ENCODE measurements at places on chromosomes 3 and 15.

DNA sequence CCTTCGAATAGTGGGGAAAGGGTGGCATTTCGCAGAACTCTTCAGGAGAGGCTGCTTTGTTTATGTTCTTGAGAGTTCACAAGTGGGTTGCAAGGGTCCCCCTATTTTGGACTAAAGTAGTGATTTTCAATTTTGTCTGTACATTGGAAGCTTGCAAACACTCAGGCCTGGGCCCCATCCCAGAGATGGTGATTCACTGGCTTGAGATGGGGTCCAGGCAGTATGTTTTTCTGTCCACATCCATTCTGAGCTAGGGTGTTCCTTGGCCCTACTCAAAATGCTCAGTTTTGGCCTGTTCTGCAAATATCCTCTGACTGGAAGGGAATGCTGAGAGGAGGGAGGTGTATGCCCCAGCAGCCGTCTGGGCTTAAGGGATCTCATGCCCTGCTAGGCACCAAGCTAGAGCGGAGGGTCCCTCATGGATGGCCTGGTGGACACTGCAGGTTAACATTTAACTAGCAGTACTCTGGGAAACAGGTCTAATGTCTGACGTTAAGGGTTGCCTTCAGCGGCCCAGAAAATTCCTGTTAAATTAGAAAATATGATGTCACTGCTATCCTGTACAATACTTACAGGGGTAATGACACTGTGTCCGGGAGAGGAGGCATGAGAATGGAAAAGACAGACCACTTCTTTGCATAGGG is 181.4 kb downstream of the OPA1 start:
- H3K36me3 ChIP-seq = no peaks in the 10 kb centered on the region
- DNase-seq = no peak
- H3K27me3 ChIP-seq = no peaks in the 10 kb centered on the region
- no peak overlapping the region for H3K4me3 ChIP-seq
- no peak overlapping the region for H3K27ac ChIP-seq

GRCh38 chr3:189947948-189948723 is 172.6 kb downstream of the P3H2 start:
- no peak overlapping the region for H3K27ac ChIP-seq
- no peak overlapping the region for H3K4me3 ChIP-seq
- H3K36me3 ChIP-seq = no peaks in the 10 kb centered on the region
- H3K4me1 ChIP-seq = peaks cover 6% of the 10 kb centered on the region

DNA sequence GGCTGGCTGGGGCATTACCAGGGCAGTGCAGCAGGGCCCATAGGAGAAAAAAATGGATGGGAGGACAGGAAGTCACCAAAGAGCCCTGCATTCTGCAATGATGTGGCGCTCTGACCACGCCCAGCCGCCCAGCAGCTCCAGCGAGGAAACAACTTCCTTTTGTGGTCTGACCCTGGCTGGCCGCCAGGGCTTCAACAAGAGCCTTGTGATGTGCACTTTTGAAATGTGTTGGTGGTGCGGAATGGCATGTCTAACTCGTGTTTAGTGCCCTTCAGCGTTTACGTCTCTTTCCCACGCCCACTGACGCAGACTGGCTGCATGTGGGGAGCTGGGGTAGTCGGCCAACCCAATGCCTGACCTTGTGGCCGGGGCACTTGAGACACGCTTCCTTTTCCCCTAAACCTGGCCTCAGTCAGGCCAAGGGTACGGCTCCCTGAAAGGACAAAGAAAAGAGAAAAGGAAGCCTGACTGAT is 81.9 kb upstream of the CTNNB1 start:
- H3K27ac ChIP-seq = peak overlapping the region; percentile 12
- peaks cover 11% of the 10 kb centered on the region for H3K4me1 ChIP-seq
- H3K36me3 ChIP-seq = no peaks in the 10 kb centered on the region
- H3K27me3 ChIP-seq = no peaks in the 10 kb centered on the region
- H3K4me3 ChIP-seq = no peak overlapping the region

DNA sequence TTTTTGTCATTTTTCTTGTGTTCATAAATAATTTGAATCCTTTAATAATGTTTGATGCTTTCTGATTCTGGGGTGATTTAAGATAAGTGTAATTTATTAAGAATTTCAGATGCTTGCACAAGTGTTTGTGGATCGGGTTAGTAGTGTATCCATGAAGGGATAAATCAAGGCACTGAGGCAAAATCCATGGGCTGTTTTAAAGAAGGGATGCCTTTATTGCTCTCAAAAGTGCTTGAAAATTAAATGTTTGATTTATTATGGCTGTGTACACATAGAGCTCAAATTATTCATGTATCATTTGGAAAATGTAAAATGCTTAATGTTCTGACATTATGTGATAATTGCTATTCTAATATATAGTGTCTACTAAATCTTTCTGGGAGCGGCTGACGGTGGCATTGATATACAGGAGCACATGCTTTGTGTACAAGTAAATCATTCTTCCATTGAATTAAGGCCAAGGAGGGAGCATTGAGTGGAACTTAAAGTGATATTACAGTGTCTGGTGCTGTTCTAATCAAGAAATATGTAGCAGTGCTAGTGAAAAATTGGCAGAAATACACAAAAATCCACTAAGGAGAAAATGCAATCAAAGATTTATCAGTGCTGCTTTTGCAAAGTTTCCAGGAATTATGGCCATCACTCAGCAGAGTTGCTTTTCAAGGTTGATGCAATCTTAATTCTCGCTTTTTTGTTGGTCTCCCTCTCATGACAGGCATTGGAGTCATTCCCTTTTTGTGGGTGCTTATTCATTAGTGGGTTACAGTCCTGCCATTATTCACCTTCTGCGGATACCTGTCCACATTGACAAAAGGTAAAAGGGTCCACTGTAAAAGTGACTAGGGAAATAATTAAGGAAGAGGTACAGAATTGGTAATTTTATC is 181.6 kb downstream of the MFSD1 start:
- no peak overlapping the region for H3K4me3 ChIP-seq
- no peaks in the 10 kb centered on the region for H3K27me3 ChIP-seq
- H3K36me3 ChIP-seq = no peaks in the 10 kb centered on the region
- H3K4me1 ChIP-seq = no peaks in the 10 kb centered on the region
- no peak overlapping the region for H3K27ac ChIP-seq
- DNase-seq = no peak

DNA sequence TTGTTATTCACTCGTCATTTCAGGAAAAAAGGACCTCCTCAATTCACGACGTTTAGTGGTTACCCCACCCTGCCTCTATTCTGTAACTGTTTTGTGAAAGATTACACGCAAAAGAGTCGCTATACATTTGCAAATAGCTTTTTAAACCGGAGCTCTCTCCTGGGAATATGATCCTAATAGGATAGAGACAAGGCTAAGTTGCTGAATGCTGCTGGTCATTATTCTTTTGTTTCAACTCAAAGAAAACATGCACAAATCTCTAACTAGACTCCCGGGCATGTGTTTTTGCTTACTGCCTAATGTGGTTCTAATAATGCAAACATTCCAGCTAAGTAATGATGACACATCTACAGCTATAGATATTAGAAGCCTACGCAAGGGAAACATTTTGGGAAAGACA is 214.6 kb upstream of the MDFIC2 start:
- peaks cover 2% of the 10 kb centered on the region for H3K4me1 ChIP-seq
- H3K27ac ChIP-seq = no peak overlapping the region
- H3K27me3 ChIP-seq = no peaks in the 10 kb centered on the region
- no peaks in the 10 kb centered on the region for H3K36me3 ChIP-seq
- DNase-seq = no peak
- H3K4me3 ChIP-seq = no peak overlapping the region

DNA sequence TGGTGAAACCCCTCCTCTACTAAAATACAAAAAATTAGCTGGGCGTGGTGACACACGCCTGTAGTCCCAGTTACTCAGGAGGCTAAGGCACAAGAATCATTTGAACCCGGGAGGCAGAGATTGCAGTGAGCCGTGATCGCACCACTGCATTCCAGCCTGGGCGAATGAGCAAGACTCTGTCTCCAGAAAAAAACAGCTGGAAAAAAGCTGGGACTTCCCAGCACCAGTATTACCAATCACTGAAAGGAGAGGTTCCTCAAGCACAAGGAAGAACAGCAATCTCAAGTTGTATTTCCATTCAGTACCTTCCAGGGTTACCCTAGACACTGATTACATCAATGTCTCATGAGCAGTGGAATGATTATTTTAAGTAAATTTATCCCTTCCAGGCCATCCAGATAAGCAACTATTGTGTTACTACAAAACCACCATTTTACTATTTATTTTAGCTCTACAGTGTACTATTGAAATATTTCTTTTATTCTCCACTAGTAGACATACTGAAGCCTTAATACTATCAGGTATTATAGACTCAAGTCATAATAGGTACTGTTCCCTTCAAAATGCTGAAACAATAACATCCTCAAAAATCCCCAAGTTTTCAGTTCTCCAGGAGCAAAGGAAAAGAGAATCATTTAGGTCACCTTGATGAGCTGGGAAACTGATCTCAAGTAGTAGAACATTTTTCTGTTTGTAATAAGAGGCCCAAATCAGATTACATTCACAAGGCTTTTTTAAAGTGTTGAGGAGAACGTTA is 54.8 kb upstream of the VGLL4 start:
- peaks cover 7% of the 10 kb centered on the region for H3K36me3 ChIP-seq
- H3K4me3 ChIP-seq = no peak overlapping the region
- H3K4me1 ChIP-seq = no peaks in the 10 kb centered on the region
- DNase-seq = peak; percentile 48

- no peak for DNase-seq
- no peaks in the 10 kb centered on the region for H3K27me3 ChIP-seq
- peak overlapping the region; percentile 97 for H3K27ac ChIP-seq
- H3K4me3 ChIP-seq = no peak overlapping the region
- H3K4me1 ChIP-seq = peaks cover 47% of the 10 kb centered on the region
These were observed 14.9 kb downstream of the AMOTL2 start for GRCh38 chr3:134359121-134360010.

DNA sequence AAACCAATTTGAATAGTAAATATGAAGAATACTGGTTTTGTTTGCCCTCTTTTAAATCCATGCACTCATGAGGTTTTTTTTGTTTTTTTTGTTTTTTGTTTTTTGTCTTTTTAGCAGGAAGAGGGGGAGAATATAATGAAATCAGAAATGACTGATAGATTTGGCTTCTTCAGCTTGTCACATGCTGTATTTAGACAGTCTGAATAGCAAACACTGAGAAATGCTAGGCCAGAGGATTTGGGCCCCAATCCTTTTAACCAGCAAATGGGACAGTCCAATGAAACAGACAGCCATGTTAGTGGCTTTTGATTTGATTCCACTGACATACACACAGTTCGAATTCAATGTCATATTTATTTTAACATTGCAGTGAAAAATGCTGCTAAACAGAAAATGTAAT is 14.2 kb upstream of the CEP152 start:
- no peak for DNase-seq
- H3K4me1 ChIP-seq = no peaks in the 10 kb centered on the region
- H3K36me3 ChIP-seq = no peaks in the 10 kb centered on the region
- no peaks in the 10 kb centered on the region for H3K27me3 ChIP-seq
- H3K27ac ChIP-seq = no peak overlapping the region

DNA sequence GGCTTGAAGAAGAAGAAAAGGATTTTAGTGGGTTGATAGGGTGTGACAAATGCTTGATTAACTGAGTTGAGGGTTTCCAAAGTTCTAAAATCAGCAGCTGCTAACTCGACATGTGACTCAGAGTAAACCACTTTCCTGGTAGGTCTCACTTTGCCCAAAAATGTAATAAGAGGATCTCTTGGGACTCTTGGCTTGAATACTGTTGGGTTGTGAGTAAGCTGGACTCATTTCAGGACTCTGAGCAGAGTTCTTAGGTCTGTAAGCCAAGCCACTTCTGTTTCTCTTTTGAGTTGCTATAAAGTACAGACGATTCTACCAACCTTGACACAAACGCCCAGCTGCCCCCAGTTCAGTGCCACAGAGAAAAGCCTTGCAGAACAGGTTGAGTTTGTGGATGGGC is 241.1 kb downstream of the ZNF621 start:
- no peak overlapping the region for H3K27ac ChIP-seq
- no peaks in the 10 kb centered on the region for H3K27me3 ChIP-seq
- DNase-seq = no peak
- H3K4me3 ChIP-seq = no peak overlapping the region

DNA sequence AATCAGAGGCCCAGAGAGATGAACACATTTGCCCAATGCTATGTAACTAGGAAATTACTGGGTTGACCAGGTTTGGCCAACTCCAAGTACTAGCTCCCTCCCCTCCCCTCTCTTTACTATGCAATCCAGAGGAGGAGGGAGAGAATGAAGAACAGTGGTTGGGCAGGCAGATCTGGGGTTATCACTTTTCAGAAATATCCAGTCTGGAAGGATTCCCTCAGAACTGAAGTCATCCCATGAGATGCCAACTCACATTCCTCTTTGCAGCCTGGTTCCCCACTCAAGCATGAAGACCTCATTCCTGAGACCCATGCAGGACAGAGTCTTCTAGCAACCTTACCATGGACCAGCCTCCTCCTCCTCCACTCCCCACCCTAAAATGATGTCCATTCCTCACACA is 201.1 kb downstream of the TLE3 start:
- no peak overlapping the region for H3K27ac ChIP-seq
- no peaks in the 10 kb centered on the region for H3K27me3 ChIP-seq
- H3K4me3 ChIP-seq = no peak overlapping the region
- no peaks in the 10 kb centered on the region for H3K36me3 ChIP-seq
- no peak for DNase-seq
- H3K4me1 ChIP-seq = peaks cover 8% of the 10 kb centered on the region

DNA sequence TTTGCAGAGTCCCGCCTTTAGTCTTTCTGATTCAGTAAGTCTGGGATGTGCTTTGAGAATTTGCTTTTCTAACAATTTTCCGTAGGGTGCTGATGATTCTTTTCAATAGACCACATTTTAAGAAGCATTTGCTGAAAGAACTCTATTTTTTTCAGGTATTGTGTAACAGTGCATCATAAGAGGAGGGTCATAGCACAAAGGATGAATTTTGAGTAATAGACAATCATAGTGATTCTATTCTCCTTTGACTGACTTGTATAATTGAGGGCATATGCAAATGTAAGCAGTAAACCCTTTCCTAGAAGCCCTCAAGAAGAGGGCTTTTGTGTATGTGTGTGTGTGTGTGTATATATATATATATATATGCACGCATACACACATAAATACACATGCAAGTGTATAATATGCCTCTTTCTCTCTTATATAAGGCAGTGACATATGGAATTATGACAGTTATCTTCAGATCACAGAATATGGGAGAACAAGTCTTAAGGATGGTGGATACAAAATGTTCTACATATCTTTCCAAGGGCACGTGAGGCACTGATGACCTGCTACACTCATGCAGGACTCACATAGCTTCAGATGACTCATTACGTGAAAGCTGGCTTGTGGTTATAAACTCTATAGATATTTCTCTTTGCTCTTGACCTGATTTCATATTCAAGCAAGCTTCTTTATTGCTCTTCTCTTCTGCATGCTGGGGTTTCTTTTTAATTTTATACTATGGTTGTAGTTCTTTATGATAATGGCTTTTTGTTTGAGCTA is 6.5 kb upstream of the PLSCR1 start:
- DNase-seq = peak; percentile 51
- H3K4me1 ChIP-seq = no peaks in the 10 kb centered on the region
- no peak overlapping the region for H3K4me3 ChIP-seq
- no peak overlapping the region for H3K27ac ChIP-seq
- H3K27me3 ChIP-seq = no peaks in the 10 kb centered on the region
- no peaks in the 10 kb centered on the region for H3K36me3 ChIP-seq

- no peak within 1 kb of the TSS for H3K4me3 ChIP-seq
- H3K4me1 ChIP-seq = no peaks in the 10 kb centered on the region
- no peak for DNase-seq
- H3K27me3 ChIP-seq = no peaks in the 10 kb centered on the region
- H3K27ac ChIP-seq = no peak within 1 kb of the TSS
These were observed at the start of gene HHLA2 for GRCh38 chr3:108296239-108296638. Gene HHLA2, plus strand, starts transcription at chr3:108296548. Its CDS starts 55,266 bp downstream, at chr3:108351814.
